Esophagus squamous epithelium (tissue), 5 donors: ENCODE measurements at places on chromosomes 12 and 14. TPM values are rescaled to one million over a fixed set of nuclear protein-coding genes. Genes with fewer than 3 reads are reported as not detected.
A peak's percentile ranks its signal among the peaks of the same experiment; 100 is the strongest.

The PMEL gene
- 0.48 TPM for total RNA-seq

The PLCZ1 gene
- not detected for total RNA-seq

The NABP2 gene
- total RNA-seq = 21.7 TPM

The GALNT8 gene
- total RNA-seq = 0.38 TPM

The OTOGL gene
- not detected for total RNA-seq

The TEX52 gene
- total RNA-seq = not detected

The NGB gene
- not detected for total RNA-seq

The CIROP gene
- total RNA-seq = not detected

The PRPH gene
- not detected for total RNA-seq

The AHSA1 gene
- 131 TPM for total RNA-seq

DNA sequence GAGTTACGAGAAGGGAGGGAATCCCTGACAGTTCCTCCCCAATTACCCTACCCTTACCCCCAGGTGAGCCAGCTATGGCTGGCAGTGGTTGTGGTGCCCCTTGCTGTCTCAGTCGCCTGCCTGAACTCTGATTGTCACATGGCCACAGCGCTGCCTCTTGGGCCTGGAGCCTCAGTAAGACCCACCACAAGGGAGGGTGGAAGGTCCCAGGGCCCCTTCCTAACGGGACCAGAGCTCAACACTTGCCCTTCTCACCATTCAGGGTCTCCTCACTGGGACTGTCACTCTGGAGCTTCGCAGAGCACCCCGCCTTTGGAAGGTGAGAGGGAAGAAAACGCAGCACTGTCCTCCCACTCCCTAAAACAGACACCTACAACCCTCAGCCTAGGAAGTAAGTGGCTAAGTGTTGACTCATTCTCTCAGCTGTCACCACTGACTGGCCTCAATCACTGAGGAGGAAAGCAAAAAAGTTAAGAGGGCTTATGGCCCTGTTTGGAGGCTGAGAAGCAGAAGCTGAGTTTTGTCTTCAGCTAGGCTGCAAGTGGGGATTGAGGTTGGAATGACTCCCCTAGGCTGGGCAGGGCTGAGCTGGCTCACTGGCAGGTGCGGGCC lies 1.0 kb downstream of the TMEM253 start:
- H3K4me1 ChIP-seq = peaks cover 92% of the 10 kb centered on the region
- no peak for DNase-seq
- no peaks in the 10 kb centered on the region for H3K27me3 ChIP-seq

DNA sequence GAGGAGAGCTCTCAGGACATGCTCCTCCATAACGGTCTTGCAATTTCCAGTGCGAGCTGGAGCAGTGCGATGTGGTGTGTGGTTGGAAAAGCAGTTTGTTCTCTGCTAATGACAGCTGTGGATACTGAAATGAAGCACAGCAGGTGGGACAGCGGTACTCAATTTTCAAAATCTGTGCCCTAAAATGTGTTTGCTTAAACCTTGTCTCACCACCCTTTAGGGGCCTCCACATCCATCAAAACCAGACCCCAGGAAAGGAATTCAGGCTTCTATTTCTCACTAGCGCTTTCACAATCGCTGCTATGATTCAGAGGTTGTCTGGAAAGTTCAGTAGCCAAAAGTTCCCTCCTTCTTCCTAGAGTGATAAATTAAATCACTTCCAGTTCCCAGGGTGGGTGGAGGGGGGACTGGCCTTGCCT lies 440.8 kb downstream of the EGLN3 start:
- no peak for DNase-seq
- H3K4me3 ChIP-seq = no peak overlapping the region
- H3K36me3 ChIP-seq = no peaks in the 10 kb centered on the region
- H3K27ac ChIP-seq = no peak overlapping the region
- no peaks in the 10 kb centered on the region for H3K4me1 ChIP-seq

DNA sequence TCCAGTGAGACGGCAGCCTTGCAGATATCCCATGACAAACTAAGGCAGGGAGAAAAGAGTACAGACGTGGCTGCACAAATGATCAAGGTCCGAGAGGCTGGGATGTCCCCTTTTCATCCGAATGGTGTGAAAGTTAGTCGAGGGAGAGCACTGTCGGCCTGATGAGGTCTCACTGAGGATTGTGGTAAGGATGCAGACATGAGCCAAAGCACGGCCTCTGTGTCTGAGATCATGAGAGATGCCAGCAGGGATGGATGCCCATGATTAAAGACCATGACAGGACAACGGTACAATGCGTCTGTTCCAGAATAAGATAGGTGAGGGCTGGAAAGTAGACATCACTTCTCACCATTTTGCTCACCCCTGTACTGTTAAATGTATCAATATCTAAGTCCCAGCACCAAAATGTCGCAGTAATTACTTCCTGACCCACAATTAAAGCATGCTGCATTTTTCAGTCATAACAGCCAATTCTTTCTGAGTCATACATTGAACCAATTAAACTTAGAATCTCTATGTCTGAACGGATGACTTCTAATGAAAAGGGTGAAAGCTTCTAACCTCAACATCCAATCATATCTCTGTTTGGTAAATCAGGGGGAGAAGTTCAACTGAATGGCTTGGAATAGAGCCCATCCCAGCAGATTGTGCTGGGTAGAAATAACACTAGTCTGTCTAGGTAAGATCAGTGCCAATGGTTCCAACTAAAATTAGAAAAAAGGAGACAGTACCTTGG lies 249.6 kb upstream of the SOX5 start:
- no peaks in the 10 kb centered on the region for H3K27me3 ChIP-seq
- no peak for DNase-seq
- H3K36me3 ChIP-seq = no peaks in the 10 kb centered on the region
- no peak overlapping the region for H3K4me3 ChIP-seq
- no peak overlapping the region for H3K27ac ChIP-seq
- H3K4me1 ChIP-seq = no peaks in the 10 kb centered on the region

DNA sequence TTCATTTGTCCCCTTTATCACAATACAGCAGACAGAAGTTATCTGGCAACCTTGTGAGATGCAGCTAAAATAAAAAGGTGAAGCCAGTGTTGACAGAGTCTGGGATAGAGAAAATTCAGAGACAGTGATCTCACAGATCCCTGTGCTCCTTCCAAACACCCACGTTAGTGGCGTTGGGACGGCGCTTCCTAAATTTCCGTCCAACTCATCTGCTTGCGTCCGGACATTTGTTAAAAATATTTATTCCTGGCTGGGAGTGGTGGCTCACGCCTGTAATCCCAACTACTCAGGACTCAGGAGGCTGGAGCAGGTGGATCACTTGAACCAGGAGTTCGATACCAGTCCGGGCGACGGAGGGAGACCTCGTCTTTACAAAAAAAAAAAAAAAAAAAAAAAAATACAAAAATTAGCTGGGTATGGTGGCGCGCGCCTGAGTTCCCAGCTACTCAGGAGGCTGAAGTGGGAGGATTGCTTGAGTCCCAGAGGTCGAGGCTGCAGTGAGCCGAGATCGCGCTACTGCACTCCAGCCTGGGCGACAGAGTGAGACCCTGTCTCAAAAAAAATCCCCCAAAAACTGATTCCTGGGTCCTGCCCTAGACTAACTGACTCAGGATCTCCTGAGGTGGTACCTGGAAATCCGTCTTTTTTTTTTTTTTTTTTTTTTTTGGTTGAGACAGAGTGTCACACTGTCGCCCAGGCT lies 708 bp upstream of the TCTN1 start:
- H3K27me3 ChIP-seq = no peaks in the 10 kb centered on the region
- no peaks in the 10 kb centered on the region for H3K4me1 ChIP-seq
- H3K27ac ChIP-seq = peak overlapping the region; percentile 68
- DNase-seq = no peak
- peak overlapping the region; percentile 81 for H3K4me3 ChIP-seq

- no peaks in the 10 kb centered on the region for H3K36me3 ChIP-seq
- H3K4me3 ChIP-seq = peak within 1 kb of the TSS; percentile 33
- H3K27ac ChIP-seq = no peak within 1 kb of the TSS
- H3K4me1 ChIP-seq = peaks cover 6% of the 10 kb centered on the region
- no peak for DNase-seq
These were observed 50.3 kb downstream of the SNAPC1 start for GRCh38 chr14:61812347-61813095.

DNA sequence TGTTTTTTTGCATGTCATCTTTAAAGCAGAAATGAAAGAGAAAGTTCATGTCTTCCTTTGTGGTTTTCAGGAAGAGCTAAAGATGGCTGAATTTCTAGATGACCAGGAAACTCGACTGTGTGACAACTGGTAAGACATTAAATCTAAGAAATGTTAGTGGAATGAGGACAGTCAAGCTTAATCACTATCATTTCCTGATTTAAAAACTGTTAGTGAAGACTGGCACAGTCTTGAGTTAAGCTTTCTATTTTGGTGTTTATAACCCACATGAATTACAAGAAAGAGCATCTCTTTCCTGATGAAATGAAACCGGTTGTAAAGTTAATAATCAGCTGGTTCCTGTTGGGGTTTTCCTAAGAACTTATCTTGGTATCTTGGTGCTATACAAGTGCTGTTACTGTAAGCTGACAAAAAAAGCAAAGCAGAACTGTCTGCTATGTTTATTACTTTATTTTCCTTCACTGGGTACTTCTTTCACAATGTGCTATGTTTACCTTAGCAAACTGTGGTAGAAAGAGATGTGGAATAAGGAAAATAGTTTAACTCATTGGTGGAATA lies 5.2 kb downstream of the TRAFD1 start:
- peaks cover 9% of the 10 kb centered on the region for H3K36me3 ChIP-seq
- DNase-seq = no peak
- H3K27me3 ChIP-seq = no peaks in the 10 kb centered on the region
- H3K4me3 ChIP-seq = no peak overlapping the region
- peak overlapping the region; percentile 65 for H3K27ac ChIP-seq

DNA sequence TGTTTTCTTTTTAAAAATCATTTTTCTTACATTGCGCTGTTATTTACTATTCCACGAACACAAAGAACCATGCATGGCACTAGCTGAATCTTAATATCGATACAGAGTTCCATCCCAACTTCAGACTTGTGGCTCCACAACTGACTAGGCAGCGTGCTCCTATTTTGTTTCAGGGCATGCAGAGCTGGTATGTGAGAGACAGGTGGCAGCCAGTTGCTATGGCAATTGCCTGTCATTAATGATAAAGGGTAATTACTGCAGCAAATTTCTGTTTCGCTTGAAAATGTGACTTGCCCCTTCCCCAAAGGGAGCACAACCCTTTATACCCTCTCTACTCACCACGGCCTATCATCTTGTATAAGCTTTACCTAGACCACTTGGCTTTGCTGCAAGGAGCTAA lies 113.1 kb upstream of the G2E3 start:
- no peak overlapping the region for H3K27ac ChIP-seq
- H3K4me3 ChIP-seq = no peak overlapping the region
- no peaks in the 10 kb centered on the region for H3K4me1 ChIP-seq
- H3K27me3 ChIP-seq = no peaks in the 10 kb centered on the region
- no peaks in the 10 kb centered on the region for H3K36me3 ChIP-seq
- DNase-seq = no peak

- no peaks in the 10 kb centered on the region for H3K27me3 ChIP-seq
- DNase-seq = no peak
- no peaks in the 10 kb centered on the region for H3K4me1 ChIP-seq
- H3K27ac ChIP-seq = no peak overlapping the region
- no peak overlapping the region for H3K4me3 ChIP-seq
These were observed 986.3 kb upstream of the TMEM132C start for GRCh38 chr12:127280393-127281275.

DNA sequence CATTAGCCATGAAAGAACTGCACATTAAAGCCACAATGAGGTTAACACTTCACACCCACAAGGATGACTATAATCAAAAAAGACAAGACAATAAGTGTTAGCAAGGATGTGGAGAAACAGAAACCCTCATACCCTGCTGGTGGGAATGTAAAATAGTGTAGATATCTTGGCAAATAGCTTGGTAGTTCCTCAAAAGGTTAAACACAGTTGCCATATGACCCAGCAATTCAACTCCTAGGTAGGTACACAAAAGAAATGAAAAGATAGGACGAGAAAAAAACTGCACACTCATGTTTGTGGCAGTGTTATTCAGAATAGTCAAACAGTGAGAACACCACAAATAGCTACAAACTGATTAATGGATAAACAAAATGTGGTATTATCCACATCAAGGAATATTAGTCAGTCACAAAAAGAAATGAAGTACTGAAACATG lies 93.5 kb downstream of the ATXN2 start:
- no peak overlapping the region for H3K4me3 ChIP-seq
- no peaks in the 10 kb centered on the region for H3K27me3 ChIP-seq
- H3K27ac ChIP-seq = no peak overlapping the region
- H3K4me1 ChIP-seq = no peaks in the 10 kb centered on the region
- peaks cover 12% of the 10 kb centered on the region for H3K36me3 ChIP-seq

DNA sequence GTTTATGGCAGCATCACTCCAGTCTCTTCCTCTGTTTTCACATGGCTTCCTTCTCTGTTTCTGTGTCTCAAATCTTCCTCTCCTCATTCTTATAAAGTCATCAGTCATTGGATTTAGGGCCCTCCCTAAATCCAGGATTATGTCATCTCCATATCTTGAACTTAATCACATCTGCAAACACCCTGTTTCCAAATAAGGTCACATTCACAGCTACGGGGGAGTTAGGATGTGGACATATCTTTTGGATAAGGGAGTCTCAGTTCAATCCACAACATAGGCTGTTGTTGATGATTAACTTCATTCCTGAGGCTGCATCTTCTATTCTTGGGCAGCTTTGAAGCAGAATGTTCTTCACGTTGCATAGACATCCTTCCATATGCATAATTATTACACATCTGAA lies 40.3 kb upstream of the NTF3 start:
- H3K4me1 ChIP-seq = peaks cover 13% of the 10 kb centered on the region
- no peaks in the 10 kb centered on the region for H3K27me3 ChIP-seq

DNA sequence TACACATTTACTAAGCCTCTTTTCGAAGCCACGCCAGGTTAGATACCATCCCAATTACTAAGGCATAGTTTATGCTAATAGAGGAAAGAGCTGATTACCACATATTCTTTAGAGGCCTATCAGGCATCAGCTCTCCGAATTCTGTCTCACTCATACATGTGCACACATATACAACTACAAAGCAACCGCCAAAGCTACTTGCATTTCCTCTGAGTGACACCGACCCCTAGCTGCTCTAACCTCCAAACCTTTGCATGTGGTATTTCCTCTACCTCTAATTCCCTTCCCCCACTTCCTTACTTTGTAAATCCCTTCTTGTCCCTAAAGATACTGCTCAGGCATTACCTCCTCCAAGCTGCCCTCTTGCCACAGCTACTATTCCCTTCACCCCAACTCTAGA lies 107.2 kb downstream of the DUSP6 start:
- no peak for DNase-seq
- H3K27ac ChIP-seq = peak overlapping the region; percentile 33
- no peaks in the 10 kb centered on the region for H3K36me3 ChIP-seq
- H3K4me1 ChIP-seq = peaks cover 14% of the 10 kb centered on the region

- no peaks in the 10 kb centered on the region for H3K27me3 ChIP-seq
- H3K4me1 ChIP-seq = no peaks in the 10 kb centered on the region
- no peaks in the 10 kb centered on the region for H3K36me3 ChIP-seq
- no peak overlapping the region for H3K4me3 ChIP-seq
These were observed 12.7 kb upstream of the CLEC1A start for GRCh38 chr12:10111451-10111850.

DNA sequence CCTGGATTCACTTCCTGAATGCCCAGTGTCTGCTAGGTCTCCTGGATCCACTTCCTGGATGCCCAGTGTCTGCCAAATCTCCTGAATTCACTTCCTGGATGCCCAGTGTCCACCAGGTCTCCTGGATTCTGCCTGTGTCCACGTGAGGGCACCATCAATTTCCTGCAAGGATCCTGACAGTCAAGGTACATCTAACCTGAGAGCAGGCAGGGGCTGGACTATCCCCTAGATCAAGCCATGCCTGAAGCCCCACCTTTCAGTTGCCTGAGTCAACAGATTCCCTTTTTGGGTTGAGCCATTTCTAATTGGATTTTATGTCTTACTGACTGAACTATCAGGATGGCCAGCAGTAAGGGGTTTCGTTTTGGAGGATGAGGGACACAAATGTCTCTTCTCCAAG lies 49.5 kb downstream of the GALNT9 start:
- H3K27ac ChIP-seq = no peak overlapping the region
- H3K27me3 ChIP-seq = no peaks in the 10 kb centered on the region
- peaks cover 32% of the 10 kb centered on the region for H3K4me1 ChIP-seq
- no peak for DNase-seq
- H3K4me3 ChIP-seq = no peak overlapping the region
